Effector memory CD8-positive, alpha-beta T cell (primary cell): ENCODE measurements at places on chromosomes 16 and 17.
A peak's percentile ranks its signal among the peaks of the same experiment; 100 is the strongest.

DNA sequence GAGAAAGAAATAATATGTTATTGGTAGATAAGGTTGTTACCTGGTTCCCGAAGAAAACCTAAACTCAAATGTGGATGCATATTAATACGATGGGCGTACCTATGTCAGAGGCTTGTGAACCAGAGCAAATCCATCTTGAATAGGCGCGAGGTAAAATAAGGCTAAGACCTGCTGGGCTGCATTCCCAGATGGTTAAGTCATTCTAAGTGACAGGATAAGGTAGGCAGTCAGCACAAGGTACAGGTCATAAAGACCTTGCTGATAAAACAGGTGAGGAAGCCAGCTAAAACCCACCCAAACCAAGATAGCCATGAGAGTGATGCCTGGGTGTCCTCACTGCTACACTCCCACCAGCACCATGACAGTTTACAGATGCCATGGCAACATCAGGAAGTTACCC lies 1400.1 kb downstream of the CDH8 start:
- DNase-seq = no peak
- H3K27ac ChIP-seq = no peak overlapping the region
- H3K4me1 ChIP-seq = no peaks in the 10 kb centered on the region
- no peaks in the 10 kb centered on the region for H3K27me3 ChIP-seq

GRCh38 chr17:81261582-81262336 lies 22.6 kb downstream of the NDUFAF8 start:
- no peak overlapping the region for H3K27ac ChIP-seq
- no peaks in the 10 kb centered on the region for H3K27me3 ChIP-seq
- H3K4me3 ChIP-seq = no peak overlapping the region

DNA sequence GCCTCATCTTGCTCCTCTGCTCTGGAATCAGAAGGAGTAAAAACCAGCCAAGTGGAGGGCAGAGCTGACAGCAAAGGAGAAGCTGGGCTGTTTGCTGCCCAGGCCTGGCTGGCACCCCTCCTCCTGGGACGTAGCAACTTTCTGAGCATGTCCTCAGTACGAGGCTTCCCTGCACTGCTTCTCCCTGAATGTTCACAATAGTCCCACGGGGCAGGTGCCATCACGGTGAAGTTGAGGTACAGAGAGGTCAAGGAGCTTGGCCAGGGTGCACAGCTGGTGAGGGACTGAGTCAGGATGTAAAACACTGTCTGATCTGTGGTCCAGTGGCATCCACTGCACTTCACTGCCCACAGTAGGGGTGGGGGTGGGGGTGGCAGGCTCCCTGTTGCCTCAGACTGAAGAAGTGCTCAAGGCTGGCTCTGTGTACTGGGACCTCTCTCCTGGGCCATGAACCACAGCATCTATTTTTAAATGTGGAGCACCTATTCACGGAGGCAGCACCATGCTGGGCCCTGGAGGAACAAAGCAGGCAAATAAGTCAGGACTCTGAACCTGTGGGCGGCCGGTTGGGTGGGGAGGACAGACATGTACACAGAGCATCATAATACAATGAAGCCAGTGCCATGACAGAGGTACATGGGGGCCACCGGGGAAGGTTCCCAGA lies 369.5 kb downstream of the SEC14L1 start:
- H3K27me3 ChIP-seq = no peaks in the 10 kb centered on the region
- no peaks in the 10 kb centered on the region for H3K4me1 ChIP-seq
- DNase-seq = no peak
- no peak overlapping the region for H3K4me3 ChIP-seq
- H3K27ac ChIP-seq = no peak overlapping the region

GRCh38 chr17:66211047-66211810 lies 18.0 kb downstream of the APOH start:
- H3K4me3 ChIP-seq = no peak overlapping the region
- H3K27me3 ChIP-seq = peaks cover 43% of the 10 kb centered on the region
- H3K4me1 ChIP-seq = no peaks in the 10 kb centered on the region
- no peak for DNase-seq

DNA sequence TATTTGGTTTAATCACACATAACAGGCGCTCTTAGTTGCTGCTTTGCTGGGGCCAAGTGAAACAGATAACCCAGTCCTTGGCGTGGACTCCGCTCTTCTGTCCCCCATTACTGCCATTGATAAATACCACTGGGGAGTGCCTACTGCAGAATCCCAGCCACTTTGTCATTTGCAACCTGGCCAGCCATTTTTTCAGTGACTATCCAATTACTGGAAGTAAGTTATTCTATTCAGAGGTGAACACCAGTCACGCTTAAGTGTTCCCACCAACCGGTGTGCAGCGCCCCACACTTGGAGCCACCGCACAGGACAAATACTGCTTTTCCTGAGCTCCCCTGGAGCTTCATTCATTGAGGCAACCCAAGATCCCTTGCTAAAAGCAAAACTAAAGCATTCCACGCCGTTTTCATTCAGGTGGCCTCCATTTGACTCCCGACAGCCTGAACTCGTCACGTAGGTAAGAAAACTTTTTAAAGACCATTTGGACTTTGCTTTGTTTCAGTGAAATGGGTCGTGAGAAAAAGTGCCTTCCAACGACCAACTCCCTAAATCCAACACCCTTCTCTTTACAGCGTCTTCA lies 1.8 kb downstream of the USP7 start:
- peaks cover 50% of the 10 kb centered on the region for H3K4me1 ChIP-seq
- peaks cover 24% of the 10 kb centered on the region for H3K36me3 ChIP-seq
- peak overlapping the region; percentile 88 for H3K27ac ChIP-seq
- H3K4me3 ChIP-seq = peak overlapping the region; percentile 94

GRCh38 chr17:46943501-46944393 lies 20.8 kb downstream of the GOSR2 start:
- peaks cover 31% of the 10 kb centered on the region for H3K36me3 ChIP-seq
- peak overlapping the region; percentile 77 for H3K27ac ChIP-seq
- peak overlapping the region; percentile 41 for H3K4me3 ChIP-seq
- H3K27me3 ChIP-seq = no peaks in the 10 kb centered on the region
- H3K4me1 ChIP-seq = peaks cover 16% of the 10 kb centered on the region
- no peak for DNase-seq

- H3K4me1 ChIP-seq = no peaks in the 10 kb centered on the region
- H3K36me3 ChIP-seq = peaks cover 6% of the 10 kb centered on the region
- peaks cover 19% of the 10 kb centered on the region for H3K27me3 ChIP-seq
- DNase-seq = no peak
Measured at GRCh38 chr16:85689950-85690320, 1.2 kb upstream of the GINS2 start.

- no peaks in the 10 kb centered on the region for H3K36me3 ChIP-seq
- H3K4me3 ChIP-seq = no peak overlapping the region
- peaks cover 67% of the 10 kb centered on the region for H3K27me3 ChIP-seq
- no peak overlapping the region for H3K27ac ChIP-seq
Measured at GRCh38 chr17:39742856-39743436, 5.2 kb downstream of the GRB7 start.

DNA sequence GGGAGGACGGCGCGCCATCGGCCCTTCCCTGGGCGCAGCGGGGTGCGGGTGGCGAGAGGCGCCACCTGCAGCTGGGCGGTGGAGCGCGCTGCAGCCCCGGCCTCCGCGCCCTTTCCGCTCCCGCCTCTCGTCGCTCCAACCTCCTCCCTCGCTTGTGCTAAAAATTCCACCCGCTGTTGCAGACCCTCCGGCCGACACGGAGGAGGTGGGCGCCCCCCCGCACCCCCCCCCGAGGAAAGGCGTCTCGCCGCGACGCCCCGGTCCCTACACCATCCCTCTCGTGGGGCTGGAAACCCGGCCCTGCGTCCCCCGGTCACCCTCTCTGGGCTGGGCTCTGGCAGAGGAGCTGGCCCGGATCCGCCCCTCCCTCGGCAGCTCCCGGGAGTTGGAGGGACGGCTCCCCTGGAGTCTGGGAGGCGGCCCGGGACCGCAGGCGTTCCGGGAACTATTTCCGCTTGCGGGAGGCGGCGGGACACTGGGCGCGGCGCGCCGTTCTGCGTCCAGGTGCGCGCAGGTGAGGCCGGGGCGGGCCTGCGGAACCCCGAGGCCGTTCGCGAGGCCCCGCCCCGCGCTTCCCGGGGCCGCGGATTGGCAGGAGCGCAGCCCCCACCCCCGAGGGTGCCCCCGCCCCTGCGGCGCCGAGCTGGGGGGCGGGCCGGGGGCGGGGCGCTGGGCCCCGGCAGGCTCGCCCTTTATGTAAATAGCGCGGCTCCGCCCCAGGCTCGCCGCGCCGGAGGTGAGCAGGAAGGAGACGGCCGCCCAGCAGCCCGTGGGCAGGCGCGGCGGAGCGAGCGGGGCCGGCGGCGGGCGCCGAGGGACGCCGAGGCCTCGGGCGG lies at the start of gene LLGL2:
LLGL2 (plus strand) TSS at position 728 of the 836 bp plus-strand sequence. CDS start 17,730 bp downstream, outside the sequence.
- no peaks in the 10 kb centered on the region for H3K27me3 ChIP-seq
- DNase-seq = peak; percentile 73
- peak within 1 kb of the TSS; percentile 88 for H3K4me3 ChIP-seq
- peaks cover 29% of the 10 kb centered on the region for H3K36me3 ChIP-seq

DNA sequence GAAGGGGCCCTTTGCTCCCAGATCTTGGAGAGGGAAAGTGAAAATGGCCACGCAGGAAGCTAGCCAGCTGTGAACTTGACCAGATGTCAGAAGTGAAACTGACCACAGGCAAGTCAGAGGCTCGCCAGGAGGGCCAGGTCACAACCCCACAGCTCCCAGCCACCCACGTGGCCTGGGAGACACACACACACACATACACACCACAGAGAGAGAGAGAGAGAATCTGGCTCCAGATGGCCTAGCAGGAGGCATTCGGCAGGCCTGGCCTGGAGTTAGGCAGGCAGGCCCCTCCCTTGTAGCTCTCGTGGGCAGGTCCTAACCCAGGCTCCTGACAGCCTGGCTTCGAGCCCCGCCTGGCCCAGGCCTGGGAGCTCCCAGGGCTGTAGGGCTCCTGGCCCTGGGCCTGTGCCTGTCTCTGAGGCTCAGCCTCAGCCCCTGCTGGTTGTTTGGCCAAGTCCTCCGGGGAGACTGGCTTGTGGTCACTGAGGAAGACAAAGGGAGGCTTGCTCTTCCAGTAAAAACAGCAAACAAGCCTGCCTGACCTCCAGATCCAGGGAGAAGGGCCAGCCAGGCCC lies 20.2 kb downstream of the NGFR start:
- H3K4me3 ChIP-seq = no peak overlapping the region
- H3K36me3 ChIP-seq = no peaks in the 10 kb centered on the region
- DNase-seq = no peak
- no peak overlapping the region for H3K27ac ChIP-seq
- H3K27me3 ChIP-seq = peaks cover 29% of the 10 kb centered on the region

GRCh38 chr16:21610006-21610544 lies 10.7 kb downstream of the METTL9 start:
- H3K36me3 ChIP-seq = peaks cover 12% of the 10 kb centered on the region
- H3K27me3 ChIP-seq = no peaks in the 10 kb centered on the region
- peaks cover 71% of the 10 kb centered on the region for H3K4me1 ChIP-seq
- peak overlapping the region; percentile 5 for H3K4me3 ChIP-seq

- no peak overlapping the region for H3K4me3 ChIP-seq
- peaks cover 90% of the 10 kb centered on the region for H3K36me3 ChIP-seq
- peaks cover 16% of the 10 kb centered on the region for H3K4me1 ChIP-seq
- H3K27ac ChIP-seq = no peak overlapping the region
- no peaks in the 10 kb centered on the region for H3K27me3 ChIP-seq
Measured at GRCh38 chr16:89890200-89890599, 16.8 kb downstream of the TCF25 start.

DNA sequence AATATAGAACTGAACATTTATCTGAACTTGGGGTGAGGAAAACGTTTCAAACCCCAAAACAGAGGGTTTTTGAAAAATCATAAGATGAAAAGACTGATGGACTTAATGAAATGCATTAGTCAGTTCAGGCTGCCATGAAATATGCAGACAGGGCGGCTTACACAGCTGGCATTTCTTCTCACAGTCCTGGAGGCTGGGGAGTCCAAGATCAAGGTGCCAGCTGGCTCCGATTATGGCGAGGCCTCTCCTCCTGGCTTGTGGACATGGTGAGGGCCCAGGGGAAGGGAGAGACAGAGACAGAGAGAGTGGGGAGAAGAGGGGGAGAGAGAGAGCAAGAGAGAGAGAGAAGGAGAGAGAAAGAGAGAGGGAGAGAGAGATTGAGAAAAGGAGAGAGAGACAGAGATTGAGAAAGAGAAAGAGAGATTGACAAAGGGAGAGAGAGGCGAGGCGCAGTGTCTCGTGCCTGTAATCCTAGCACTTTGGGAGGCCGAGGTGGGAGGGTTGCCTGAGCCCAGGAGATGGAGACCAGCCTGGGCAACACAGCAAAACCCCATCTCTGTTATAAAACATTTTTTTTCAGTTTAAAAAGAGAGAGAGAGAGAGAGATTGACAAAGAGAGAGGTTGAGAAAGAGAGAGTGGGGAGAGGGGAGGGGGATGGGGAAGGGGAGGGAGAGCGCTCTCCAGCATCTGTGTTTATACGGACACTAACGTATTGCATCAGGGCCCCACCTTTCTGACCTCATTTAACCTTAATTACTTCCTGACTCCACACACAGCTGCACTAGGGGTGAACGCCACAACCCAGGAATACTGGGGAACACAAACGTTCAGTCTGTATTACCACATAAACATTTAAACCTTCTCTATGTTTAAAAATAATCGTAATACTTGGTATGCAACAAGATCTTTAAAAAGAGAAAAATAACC lies 24.6 kb upstream of the RPH3AL start:
- no peaks in the 10 kb centered on the region for H3K27me3 ChIP-seq
- no peak for DNase-seq
- H3K4me1 ChIP-seq = peaks cover 12% of the 10 kb centered on the region
- H3K4me3 ChIP-seq = no peak overlapping the region

- H3K27me3 ChIP-seq = peaks cover 29% of the 10 kb centered on the region
- H3K4me3 ChIP-seq = no peak overlapping the region
- no peak for DNase-seq
- H3K4me1 ChIP-seq = no peaks in the 10 kb centered on the region
- H3K36me3 ChIP-seq = no peaks in the 10 kb centered on the region
- no peak overlapping the region for H3K27ac ChIP-seq
Measured at GRCh38 chr16:26457882-26458281, 608.8 kb upstream of the C16orf82 start.

DNA sequence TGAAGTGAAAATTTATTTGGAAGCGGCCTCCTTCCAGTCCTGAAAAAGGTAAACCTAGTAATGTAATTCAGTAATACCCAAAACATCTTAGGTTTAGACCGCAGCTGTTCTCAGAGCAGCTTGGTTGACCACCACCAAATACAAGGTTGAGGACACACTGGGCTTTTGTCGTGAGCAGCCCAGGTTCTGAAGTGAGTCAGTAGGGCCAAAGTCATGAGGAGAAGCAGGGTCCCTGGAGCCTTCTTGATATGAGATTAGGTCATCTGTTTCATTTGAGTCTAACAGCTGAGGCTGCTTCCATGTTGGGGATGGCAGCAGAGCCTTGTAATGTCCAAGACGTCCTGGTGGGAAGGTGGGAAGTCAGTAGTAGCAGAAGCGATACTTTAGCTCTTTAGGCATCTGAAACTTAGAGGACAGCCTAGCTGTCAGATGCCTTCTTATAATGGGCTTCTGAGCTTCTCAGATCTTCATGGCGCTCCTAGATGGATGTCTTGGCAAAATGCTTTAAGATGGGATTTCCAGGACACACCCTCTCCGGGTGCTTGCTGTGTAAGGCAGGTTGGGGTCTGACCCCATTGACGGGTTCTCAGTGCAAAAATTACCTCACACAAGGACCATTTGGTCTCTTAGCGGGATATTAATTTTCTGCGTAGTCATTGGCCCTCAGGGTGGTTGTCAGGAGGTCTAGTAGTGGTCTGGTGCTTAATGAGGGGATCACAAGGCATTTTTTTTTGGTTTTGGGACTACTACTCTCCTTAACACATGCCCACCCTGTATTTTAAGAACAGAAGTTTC lies 2.4 kb downstream of the ALKBH5 start:
- peaks cover 66% of the 10 kb centered on the region for H3K4me1 ChIP-seq
- no peak for DNase-seq
- peak overlapping the region; percentile 98 for H3K27ac ChIP-seq
- H3K4me3 ChIP-seq = peak overlapping the region; percentile 94
- H3K27me3 ChIP-seq = no peaks in the 10 kb centered on the region
